Uterus (tissue), 4 donors: ENCODE measurements at places on chromosomes 13 and 19. TPM values are rescaled to one million over a fixed set of nuclear protein-coding genes. Genes with fewer than 3 reads are reported as not detected.

- no peaks in the 10 kb centered on the region for H3K27me3 ChIP-seq
- no peak overlapping the region for H3K27ac ChIP-seq
- no peak overlapping the region for H3K4me3 ChIP-seq
- DNase-seq: no peak
- no peaks in the 10 kb centered on the region for H3K36me3 ChIP-seq
Observed at GRCh38 chr13:82294226-82294625, 1588.0 kb downstream of the SLITRK1 start.

- no peak overlapping the region for H3K4me3 ChIP-seq
- H3K4me1 ChIP-seq: no peaks in the 10 kb centered on the region
- H3K36me3 ChIP-seq: no peaks in the 10 kb centered on the region
- no peak overlapping the region for H3K27ac ChIP-seq
- DNase-seq: no peak
Observed at GRCh38 chr19:30442674-30443073, 70.5 kb downstream of the ZNF536 start.

GRCh38 chr13:47437406-47437805 lies 540.6 kb upstream of the HTR2A start:
- no peak overlapping the region for H3K27ac ChIP-seq
- no peaks in the 10 kb centered on the region for H3K4me1 ChIP-seq
- no peak overlapping the region for H3K4me3 ChIP-seq
- H3K36me3 ChIP-seq: no peaks in the 10 kb centered on the region

- no peak for DNase-seq
- H3K4me1 ChIP-seq: no peaks in the 10 kb centered on the region
- H3K27ac ChIP-seq: no peak overlapping the region
Observed at GRCh38 chr13:99268822-99269221, 10.6 kb upstream of the GPR18 start.

DNA sequence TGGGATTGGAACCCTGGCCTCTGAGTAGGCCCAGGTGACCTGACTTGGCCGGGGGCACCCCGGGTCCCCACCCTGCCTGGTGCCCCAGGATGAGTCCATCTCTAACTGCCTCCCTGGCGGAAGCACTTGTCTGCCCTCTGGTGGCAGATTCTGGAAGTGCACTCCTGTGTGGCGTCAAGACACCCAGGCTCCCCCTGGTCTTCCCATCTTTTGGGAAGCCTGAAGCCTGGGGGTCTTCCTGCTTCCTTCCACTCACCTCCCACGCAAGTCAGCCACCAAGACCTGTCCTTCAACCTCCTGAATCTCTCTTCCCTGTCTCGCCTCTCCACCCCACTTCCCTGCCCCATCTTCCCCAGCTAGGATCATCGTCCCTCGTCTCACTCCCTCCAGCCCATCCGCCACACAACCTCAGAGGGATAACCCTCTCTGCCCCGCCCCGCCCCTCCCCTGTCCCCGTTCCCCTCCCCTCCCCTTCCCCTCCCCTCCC lies 7.4 kb downstream of the RABAC1 start:
- no peaks in the 10 kb centered on the region for H3K36me3 ChIP-seq
- peak; percentile 73 for DNase-seq
- H3K4me1 ChIP-seq: no peaks in the 10 kb centered on the region
- H3K4me3 ChIP-seq: no peak overlapping the region

DNA sequence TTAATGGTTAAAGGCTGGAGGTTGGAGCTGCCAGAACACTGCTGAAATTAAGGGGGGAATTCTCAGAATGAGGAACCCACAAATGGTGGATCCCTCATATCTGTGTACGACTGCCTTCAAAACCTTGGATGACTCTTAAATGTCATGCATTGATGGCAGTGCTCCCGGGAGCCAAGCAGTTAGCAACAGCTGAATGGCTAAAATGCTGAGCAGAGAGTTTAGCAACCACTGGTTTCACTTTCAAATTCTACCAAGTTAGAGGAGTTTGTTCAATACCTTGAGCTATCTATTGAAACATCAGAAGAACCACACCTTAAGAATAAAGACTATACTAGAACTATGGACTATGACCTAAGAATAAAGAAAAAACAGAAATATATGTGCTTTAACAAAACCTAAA lies 41.4 kb downstream of the UQCRFS1 start:
- no peaks in the 10 kb centered on the region for H3K36me3 ChIP-seq
- H3K4me3 ChIP-seq: no peak overlapping the region
- H3K4me1 ChIP-seq: no peaks in the 10 kb centered on the region

DNA sequence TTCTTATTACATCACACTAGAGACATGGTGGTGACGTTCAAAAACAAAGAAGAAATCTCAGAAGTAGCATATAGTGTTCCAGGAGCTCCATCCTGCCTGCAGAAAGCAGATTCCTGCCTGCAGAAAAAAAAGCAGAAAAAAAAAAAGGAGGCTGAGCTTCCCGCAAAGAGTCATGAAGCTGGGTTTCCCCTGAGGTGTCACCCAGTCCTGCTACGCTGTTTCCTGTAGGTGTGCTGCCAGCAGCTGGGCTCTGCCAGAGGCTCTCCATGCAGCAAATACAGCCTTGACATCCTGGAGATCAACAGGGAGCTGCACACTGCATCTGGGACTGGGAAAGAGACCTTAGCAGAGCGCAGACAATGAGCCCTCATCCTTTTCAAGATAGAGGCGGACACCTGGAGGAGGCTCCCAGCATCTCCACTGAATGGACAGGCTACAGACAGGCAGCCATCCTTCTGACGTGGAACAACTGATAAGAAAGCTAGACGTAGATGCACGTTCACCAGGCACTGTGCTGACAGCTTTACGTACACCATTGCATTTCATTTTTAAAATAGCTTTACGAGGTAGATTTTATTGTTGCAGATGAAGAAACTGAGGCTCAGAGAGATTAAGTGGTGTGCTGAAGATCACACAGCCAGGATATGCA lies 350.9 kb downstream of the FOXO1 start:
- H3K36me3 ChIP-seq: no peaks in the 10 kb centered on the region
- H3K4me3 ChIP-seq: no peak overlapping the region
- no peaks in the 10 kb centered on the region for H3K27me3 ChIP-seq
- H3K27ac ChIP-seq: no peak overlapping the region
- no peak for DNase-seq

DNA sequence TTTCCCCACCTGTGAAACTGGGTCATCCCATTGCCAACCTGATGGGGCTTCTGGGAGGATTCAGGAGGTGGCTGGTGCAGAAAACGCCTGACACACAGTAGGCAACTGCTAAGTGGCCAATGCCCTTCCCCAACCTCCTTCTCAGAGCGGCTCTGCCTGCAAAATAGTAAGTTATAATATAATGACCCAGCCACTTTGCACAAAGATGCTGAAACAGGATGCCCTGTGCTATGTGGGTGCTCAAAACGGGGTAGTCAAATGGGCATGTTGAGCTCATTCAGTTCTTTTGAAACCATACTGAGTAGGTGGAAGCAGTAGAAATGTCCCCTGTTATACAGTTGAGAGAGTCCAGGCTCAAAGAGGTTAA lies 507 bp downstream of the MARCHF2 start:
- H3K4me1 ChIP-seq: no peaks in the 10 kb centered on the region
- H3K36me3 ChIP-seq: no peaks in the 10 kb centered on the region
- peak overlapping the region; percentile 94 for H3K4me3 ChIP-seq
- peak overlapping the region; percentile 70 for H3K27ac ChIP-seq
- no peak for DNase-seq

DNA sequence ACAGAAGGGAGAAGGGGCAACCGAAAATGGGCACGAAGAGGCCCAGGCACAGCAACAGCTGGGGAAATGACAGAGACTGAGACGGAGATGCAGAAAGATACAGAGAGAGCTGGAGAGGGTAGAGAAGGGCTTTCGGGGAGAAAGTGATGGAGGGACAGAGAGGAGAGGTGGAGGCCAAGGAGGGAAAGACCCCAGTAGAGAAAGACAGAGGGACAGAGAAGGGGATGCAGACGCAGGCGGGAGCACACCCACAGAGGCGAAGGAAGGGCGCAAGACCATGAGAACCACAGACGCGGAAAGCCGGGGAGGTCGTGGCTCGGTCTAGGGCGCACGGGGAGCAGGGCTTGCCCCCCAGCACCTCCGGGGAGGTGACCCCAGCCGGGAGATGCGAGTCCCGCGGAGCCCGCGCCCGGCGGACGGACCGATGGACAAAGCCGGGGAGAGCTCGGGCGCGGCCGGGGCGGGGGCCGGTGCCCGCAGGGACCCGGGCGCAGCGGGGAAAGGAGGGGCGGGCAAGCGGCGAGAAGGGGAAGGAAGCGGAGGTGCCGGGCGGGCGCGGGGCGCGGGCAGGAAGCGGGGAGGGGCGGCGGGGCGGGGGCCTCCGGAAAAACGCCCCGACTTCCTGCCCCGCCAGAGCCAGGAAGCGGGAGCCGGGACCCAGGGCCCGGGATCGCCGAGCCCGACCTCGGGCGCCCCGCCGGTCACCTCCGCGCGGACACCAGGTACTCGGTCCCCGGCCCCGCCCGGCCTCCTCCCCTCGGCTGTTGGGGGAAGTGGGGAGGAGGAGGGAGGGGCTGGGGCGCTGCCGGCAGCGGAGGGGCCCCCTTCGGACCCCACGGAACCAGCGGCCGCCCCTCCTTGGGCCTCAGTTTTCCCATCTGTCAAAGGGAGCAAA lies at the start of gene ARHGEF1:
Gene ARHGEF1 (plus strand): TSS at position 617 of the 895 bp plus-strand sequence. CDS start 4,899 bp downstream, outside the sequence.
- peaks cover 7% of the 10 kb centered on the region for H3K4me1 ChIP-seq
- H3K27me3 ChIP-seq: no peaks in the 10 kb centered on the region
- peak within 1 kb of the TSS; percentile 81 for H3K27ac ChIP-seq

GRCh38 chr19:30457484-30457883 lies 85.3 kb downstream of the ZNF536 start:
- no peaks in the 10 kb centered on the region for H3K4me1 ChIP-seq
- H3K36me3 ChIP-seq: no peaks in the 10 kb centered on the region
- no peak overlapping the region for H3K27ac ChIP-seq
- DNase-seq: no peak

- DNase-seq: no peak
- H3K27ac ChIP-seq: peak overlapping the region; percentile 22
- H3K4me1 ChIP-seq: no peaks in the 10 kb centered on the region
Observed at GRCh38 chr13:98913741-98914140, 64.1 kb downstream of the DOCK9 start.

DNA sequence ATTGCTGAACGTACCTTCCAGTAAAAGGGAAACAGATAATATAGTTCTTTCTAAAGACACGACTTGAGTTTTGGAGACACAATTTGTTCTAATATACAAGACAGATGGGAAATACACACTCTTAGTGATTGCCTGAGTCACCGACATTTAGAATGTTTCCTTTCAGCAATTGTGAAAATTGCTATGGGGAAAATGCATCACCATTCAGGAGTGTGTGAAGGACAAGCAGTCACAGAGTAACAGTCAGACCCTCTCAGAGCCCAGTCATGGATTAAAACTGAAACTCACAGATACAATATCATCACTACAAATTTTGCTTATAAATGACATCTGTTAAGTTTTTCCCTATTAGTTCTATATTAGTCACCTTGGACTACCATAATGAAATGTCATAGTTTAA lies 286.1 kb downstream of the SPRY2 start:
- H3K4me1 ChIP-seq: no peaks in the 10 kb centered on the region
- H3K27ac ChIP-seq: no peak overlapping the region
- no peaks in the 10 kb centered on the region for H3K27me3 ChIP-seq
- H3K4me3 ChIP-seq: no peak overlapping the region
- H3K36me3 ChIP-seq: no peaks in the 10 kb centered on the region
- DNase-seq: no peak

GRCh38 chr13:29384466-29384865 lies 211.0 kb downstream of the SLC7A1 start:
- DNase-seq: no peak
- no peak overlapping the region for H3K4me3 ChIP-seq
- no peaks in the 10 kb centered on the region for H3K27me3 ChIP-seq
- H3K4me1 ChIP-seq: no peaks in the 10 kb centered on the region
- H3K27ac ChIP-seq: no peak overlapping the region
- no peaks in the 10 kb centered on the region for H3K36me3 ChIP-seq

- no peaks in the 10 kb centered on the region for H3K36me3 ChIP-seq
- no peaks in the 10 kb centered on the region for H3K27me3 ChIP-seq
- no peak overlapping the region for H3K27ac ChIP-seq
- DNase-seq: no peak
- no peaks in the 10 kb centered on the region for H3K4me1 ChIP-seq
Observed at GRCh38 chr13:45296259-45296658, 44.7 kb downstream of the TPT1 start.

DNA sequence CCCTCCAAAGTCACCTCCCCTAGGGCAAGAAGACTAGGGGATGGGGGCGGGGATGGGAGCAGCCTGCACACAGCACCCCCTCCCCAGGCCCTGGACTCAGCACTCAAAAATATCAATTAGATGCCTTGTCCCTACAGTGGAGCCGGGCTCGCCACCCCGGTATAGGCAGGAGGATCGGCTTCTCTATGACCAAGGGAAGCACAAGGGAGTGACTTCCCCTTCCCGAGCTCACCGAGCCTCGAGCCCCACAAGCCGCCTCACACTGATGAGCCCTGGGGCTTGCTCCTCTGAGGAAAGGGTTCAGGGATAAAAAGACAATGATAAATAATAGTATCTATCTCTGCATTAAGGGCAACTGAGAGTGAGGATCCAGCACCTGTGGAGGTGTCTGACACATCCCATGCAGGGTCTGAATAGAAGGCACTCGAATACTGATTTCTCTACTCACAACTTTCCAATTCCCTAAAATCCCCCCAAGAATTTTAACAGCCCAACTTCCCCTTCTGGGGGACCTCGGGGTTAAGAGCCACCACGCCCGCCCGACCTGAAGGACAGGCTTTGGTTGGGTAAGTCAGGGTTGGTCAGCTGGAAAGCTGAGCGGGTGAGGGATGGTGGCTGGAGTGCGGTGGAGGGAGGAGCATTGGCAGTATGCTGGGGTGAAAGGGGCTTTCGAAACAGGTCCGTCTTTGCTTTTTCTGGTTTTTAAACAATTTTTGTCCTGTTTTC lies 51.3 kb downstream of the STK24 start:
- DNase-seq: no peak
- H3K36me3 ChIP-seq: no peaks in the 10 kb centered on the region
- no peak overlapping the region for H3K27ac ChIP-seq
- no peaks in the 10 kb centered on the region for H3K27me3 ChIP-seq
- peaks cover 9% of the 10 kb centered on the region for H3K4me1 ChIP-seq

- no peaks in the 10 kb centered on the region for H3K36me3 ChIP-seq
- no peak for DNase-seq
- H3K27ac ChIP-seq: no peak overlapping the region
- no peaks in the 10 kb centered on the region for H3K27me3 ChIP-seq
Observed at GRCh38 chr13:99228737-99229691, 28.4 kb downstream of the UBAC2 start.

SLC8A2 gene
- total RNA-seq: 17.8 TPM

ZNF418 gene
- total RNA-seq: 0.29 TPM

ZFP82 gene
- total RNA-seq: 0.88 TPM

NLRP5 gene
- not detected for total RNA-seq

ZNF793 gene
- total RNA-seq: 14.1 TPM

IRF3 gene
- 106 TPM for total RNA-seq

ZSCAN4 gene
- not detected for total RNA-seq

ZNF224 gene
- 7.4 TPM for total RNA-seq

SLC25A30 gene
- 8.2 TPM for total RNA-seq

SYCN gene
- total RNA-seq: not detected

TUBA3C gene
- not detected for total RNA-seq

SPRY2 gene
- 48.5 TPM for total RNA-seq
